ENCODE measurements at places on chromosomes 11 and 22. TPM values are rescaled to one million over a fixed set of nuclear protein-coding genes. Genes with fewer than 3 reads are reported as not detected.

GRCh38 chr11:92653454-92653853 lies 316.0 kb upstream of the MTNR1B start:
- no peak for DNase-seq

DNA sequence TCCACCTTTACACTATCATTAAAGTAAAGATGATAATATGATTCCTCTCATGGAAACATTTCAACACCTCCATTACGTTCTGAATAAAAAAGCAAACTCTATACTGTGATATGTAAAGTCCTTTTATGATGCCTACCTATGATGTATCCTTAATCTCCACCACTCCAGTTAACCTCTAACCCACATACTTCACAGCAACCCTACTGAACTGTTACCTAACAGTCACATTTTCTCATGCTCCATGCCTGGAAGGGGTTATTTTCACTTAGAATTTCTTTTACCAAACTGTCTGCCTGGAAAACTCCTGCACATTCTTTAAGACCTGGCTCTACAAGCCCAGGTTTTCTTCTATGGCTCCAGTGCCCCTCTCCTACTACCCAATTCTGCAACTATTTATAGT lies 129.1 kb downstream of the FCHSD2 start:
- no peak for DNase-seq

GRCh38 chr11:92843455-92843854 lies 126.0 kb upstream of the MTNR1B start:
- no peak for DNase-seq

GRCh38 chr11:2526808-2527381 lies 82.1 kb downstream of the KCNQ1 start:
- peak; percentile 76 for DNase-seq

DNA sequence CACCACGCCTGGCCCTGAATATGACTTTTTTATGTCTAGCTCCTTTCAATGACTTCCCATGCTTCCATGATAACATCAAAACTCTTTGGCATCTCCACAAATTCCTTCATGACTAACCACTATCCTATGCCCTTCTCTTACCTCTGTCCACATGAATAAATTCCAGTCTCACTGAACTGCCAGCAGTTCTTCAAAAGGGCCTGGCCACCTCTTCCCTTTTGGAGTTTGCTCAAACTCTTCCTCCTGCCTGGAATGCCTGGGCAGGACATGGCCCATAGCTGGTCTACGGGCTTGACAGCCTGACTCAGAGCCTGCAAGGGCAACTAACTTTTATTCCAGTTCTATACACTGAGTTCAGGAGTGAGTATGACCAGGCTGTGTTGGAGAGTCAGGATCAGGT lies 41.8 kb upstream of the ZBTB16 start:
- DNase-seq: no peak

DNA sequence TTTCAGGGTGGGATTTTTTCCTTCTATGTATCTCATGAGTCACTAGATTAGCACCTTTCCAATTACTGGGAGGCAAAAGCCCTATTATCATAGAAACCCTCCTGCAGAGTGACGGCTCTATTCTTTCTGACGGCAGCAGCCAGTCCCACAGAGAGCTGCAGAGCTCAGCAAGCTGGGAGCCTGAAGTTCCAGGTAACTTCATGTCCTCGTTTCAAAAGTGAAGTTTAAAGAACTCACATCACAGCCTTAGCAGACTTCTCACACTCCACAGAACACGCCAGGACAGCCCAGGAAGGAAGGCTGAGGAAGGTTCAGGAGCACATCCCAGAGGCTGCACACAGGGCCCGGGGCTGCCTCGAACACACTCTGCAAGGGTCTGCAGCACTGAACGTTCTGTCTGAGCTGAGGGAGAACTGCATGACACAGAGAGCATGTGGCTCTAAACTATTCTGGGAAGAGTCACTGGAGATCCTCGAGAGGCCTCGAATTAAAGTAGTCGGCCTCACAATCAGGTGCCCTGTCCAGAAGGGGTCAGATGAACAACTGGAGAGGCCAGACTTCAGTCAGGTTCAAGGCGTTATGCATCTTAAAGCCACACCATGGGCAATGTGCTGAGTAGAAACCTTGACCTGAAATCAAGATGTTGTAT lies 104.2 kb upstream of the DRD2 start:
- no peak for DNase-seq

GRCh38 chr11:96288915-96289314 lies 54.1 kb downstream of the MAML2 start:
- DNase-seq: no peak

DNA sequence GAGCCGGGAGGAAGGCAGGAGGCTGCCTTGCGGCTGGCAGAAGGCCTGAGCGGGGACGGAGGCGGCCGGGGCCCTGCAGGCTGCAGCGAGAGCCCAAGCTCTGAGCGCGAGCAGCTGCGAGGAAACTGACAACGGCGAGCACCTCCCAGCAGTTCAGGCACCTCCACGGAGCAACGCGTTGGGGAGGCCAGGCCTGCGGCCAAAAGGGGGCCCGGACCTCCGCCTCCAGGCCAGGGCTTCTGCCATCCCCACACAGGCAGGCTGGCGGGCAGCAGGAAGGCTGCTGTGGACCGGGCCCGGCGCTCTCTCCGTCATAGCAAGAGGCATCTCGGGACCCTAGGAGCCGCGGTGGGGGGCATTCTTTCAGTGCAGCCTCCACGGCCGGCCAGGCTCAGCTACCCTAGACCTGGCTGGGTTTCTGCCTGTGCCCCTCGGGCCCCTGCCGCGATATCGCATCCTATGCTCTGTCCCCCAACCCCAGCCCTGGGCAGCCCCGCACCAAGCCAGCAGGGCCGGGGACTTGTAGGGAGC lies 22.9 kb upstream of the SLC22A12 start:
- DNase-seq: no peak

GRCh38 chr11:124840666-124841065 lies 24.6 kb upstream of the ROBO3 start:
- DNase-seq: no peak

DNA sequence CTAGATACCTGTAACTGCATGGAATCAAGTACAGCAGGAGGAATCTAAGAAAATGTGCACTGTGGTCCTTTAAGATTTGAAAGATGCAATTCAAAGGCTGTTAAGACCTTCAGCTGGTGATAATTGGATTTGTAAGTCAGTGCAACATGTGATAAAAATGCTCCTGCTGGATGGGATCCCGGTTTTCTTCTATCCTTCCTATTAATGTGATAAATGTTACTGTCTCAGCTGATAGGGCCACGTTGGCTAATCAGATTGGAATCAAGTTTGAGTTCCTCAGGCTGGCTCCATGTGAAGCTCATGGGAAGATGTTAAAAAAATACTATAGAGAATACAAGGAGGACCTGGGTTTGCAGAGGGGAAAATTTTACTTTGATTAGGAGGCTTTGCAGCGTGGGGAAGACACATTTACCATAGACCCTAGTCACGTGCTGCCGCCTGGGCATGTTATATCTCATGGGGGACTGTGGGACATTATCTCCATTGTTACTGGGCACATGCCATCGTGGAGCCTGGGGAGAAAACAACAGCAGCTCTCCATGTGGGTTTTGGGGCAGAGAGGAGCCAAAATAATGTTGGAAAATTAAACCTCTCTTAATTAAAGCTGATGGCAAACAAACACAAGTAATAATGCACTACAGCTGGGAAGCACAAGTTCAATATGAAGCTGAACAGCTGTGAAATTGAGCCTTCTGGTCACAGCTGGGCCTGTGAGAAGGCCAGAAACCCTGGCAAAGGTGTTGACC lies 652.5 kb downstream of the NTM start:
- no peak for DNase-seq

DNA sequence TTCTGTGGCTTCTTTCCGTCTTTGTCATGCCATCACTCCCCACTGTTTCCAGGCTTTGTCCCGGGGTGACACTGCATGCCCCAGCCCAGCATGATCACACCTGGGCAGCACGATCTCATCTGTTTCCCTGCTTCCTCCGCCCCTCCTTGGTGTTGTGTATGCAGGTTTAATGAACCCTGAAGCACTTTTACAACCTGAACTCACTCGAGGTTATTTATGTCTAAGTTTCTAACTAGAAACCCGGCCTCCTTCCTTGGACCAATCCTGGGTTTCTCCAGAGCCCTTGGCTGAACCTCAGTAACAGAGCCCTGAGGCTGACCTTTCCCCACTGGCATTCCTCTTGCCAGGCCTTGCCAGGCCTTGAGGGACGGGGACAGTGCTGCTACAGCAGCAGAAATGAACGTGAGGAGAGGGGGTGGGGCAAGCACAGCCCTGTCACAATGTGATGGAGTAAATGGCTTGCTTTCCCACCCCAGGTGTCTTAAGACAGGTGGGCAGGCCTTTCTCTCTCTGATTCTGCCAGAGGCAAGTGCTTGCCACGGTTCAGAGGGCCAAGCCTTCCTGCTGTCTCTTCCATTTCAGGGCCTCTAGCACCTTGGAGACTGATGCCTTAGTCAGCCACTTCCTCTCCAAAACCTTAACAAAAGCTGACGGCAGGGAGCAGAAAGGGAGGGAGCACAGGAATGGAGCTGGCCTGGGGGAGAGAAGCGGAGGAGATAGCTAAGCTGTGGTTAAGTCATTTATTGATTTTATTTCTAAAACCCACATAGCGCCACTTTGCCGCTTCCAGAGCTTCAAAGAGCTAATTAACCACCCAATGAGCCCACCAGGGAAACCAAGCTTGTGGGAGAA lies 3.1 kb upstream of the PYGM start:
- DNase-seq: peak; percentile 29

DNA sequence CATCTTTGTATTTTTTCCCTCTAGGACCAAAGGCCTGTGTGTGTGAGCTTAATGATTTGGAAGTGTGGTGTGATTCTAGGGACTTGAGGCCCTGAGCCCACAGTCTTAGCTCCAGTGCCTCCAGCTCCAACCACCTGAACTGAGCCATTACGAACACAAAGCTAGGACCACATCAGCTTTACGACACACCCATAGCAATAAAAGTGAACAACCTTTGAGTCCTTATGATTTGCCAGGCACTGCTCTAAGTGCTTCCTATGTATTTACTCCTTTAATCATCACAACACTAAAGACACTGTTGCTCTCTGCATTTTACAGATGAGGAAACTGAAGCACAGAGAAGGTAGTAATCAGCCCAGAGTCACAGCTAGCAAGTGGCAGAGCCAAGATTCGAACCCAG lies 126.4 kb downstream of the EHF start:
- no peak for DNase-seq

DNA sequence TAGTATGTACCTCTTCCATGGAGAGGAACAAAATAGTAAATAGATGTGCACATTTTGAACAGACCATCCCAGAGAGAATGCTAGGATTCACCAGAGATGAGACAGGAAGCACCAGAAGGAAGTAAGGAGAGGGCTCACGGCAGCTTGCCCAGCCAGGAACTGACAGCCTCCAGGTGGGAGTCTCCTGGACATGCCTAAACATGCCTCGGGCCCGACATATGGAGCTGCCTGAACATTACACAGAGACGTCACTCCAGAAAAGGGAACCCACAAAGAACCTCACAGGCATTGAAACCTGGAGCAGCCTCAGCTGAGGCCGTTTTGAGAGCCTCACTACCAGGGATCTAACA lies 67.4 kb downstream of the BRD1 start:
- no peak for DNase-seq

- peak; percentile 55 for DNase-seq
Observed at GRCh38 chr22:50731811-50732624, 6.0 kb upstream of the ACR start.

DNA sequence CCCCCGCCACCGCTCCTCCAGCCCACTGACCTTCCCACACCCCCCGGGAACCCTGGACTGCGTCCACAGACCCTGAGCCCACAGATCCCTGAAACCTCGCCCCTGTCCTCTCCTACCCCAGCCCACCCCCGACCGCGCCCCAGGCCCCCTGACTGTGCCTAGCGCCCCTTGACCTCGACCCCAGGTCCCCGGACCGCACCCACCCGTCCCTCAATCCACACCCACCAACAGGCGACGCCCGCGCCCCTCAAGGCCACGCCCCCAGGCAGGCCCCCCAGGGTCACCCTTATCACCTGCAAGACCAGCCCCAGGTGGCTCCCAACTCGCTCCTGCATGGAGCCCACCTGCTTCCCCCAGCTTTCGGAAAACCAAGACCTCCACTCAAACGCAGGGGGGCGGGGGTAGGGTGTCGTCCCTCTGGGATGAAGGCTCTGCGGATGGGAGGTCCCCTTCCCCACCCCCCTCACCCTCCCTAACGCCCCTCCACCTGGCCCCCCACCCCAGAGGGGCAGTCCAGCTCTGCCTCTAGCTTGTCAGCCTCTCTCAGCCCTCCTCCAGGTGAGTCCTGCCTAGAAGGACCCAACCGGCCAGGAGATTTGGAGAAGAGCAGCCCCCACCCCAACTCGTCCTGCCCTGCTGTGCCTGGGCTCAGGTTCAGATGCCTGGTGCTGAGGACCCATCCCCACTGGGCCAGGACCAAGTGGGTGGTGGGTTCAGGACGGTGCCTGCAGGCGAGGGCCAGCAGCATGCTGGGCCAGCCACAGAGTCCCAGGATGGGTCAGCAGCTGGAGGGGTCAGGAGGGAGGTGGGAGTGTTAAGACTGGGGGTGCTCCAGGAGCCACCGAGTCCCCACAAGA lies 3.1 kb upstream of the IL17REL start:
- peak; percentile 38 for DNase-seq

GRCh38 chr22:34105461-34106062 lies 185.3 kb upstream of the LARGE1 start:
- peak; percentile 68 for DNase-seq

- DNase-seq: peak; percentile 83
Observed at GRCh38 chr22:44975427-44976262, 34.2 kb downstream of the PHF21B start.

GRCh38 chr11:127601578-127601977 lies 601.0 kb upstream of the KIRREL3 start:
- DNase-seq: no peak

DNA sequence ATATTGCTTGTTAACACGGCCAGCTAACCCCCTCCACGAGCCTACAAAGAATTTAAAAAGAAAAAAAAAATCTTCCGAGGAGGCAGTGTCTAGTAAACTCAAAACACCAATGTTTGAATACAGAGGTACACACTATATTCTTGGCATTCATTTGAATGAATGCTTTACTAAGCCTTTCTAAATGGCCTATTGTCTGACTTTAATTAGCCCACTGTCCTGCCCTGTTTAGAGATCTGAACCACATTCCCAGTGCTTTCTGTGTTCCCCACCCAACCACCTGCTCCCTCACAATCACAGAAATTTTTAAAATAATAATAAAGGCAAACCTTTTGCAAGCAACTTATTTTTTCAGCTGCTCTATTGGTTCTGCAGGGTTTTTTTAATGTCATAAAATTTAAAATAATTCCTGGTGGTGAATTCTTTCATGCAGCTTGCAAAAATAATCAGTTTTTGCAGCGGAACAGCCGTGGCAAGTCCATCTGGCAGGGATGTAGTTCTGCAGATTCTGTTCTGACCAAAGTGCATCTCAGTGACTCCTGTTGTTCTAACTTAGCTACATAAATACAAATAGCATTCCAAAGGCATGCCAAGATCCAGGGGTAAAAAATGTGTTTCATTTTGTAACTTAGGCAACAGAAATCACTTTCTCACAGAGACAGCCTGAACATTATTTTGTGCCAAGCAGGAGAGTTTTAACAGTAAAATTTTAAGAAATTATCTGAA lies 23.8 kb downstream of the POU2AF2 start:
- no peak for DNase-seq

The GALR3 gene
- not detected for total RNA-seq

The KCTD14 gene
- total RNA-seq: not detected

The CD3G gene
- not detected for total RNA-seq

The CCDC87 gene
- total RNA-seq: 0.24 TPM

The TRPM5 gene
- total RNA-seq: not detected

The C11orf91 gene
- not detected for total RNA-seq

The POTEH gene
- total RNA-seq: not detected

The CCDC81 gene
- 0.32 TPM for total RNA-seq

The ACR gene
- 0.43 TPM for total RNA-seq
